ENCODE measurements at places on chromosomes 2 and 18.
A peak's percentile ranks its signal among the peaks of the same experiment; 100 is the strongest.

GRCh38 chr2:225100269-225100668, 58.0 kb upstream of the DOCK10 start:
- DNase-seq = no peak

- peak; percentile 53 for DNase-seq
These were observed 23.0 kb downstream of the CDC42EP3 start for GRCh38 chr2:37648331-37649011.

- DNase-seq = no peak
These were observed 97.9 kb downstream of the SH3BP4 start for GRCh38 chr2:235049719-235050118.

DNA sequence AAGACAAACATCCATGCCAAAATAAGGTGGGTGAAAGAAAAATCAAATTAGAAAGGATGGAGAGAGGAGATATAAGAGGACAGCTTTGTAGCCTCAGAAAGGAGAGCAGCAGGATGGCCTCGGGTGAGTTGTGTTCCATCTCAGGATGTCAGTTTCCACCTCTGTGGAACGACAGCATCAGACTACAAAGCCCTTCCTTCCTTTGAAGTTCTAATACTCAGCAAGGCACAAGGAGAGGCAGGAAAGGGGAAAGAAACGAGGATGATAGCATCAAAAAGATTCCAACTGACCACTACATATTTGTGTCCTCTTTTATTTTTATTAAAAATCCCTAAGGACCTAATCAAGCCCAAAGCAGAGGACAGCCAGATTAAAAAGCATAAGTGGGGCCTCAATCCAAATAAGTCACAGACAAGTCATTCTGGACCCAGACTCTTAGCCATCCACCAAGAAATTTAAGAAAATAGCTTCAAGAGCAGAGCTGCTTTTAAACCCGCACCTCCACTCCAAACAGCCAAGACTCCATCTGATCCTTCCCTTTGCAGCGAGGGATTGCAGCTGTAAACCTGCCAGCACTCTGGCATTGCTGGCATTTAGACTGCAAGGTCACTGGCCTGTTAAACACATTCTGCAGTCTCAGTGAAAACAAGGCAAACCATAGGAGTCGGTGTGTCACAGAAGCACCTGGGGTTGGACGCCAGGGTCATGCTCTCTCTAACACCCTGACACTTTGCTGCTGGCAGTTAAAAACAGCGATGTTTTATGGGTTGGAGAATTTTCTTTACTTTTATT, 314.5 kb upstream of the CHAC2 start:
- DNase-seq = no peak

DNA sequence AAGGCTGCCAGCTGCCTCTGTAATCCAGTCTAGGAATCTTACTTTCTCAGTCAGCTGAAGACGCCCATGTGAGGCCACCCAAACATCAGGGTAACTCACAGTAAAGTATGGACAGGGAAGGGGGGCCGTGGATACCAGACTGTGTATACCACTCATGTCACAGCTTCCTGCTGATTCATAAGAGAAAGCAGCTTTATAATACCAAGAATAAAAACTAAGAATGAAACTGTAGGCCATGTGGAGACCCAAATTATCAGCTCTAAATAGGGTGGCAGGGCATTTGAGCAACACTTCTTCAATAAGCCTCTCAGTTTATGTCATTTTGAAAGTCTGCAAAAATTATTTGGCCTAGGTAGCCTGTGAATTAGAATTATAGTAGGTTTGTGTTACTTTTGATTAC, 115.0 kb upstream of the CDCA7 start:
- no peak for DNase-seq

- no peak for DNase-seq
These were observed 44.1 kb downstream of the EVA1A start for GRCh38 chr2:75516378-75517360.

DNA sequence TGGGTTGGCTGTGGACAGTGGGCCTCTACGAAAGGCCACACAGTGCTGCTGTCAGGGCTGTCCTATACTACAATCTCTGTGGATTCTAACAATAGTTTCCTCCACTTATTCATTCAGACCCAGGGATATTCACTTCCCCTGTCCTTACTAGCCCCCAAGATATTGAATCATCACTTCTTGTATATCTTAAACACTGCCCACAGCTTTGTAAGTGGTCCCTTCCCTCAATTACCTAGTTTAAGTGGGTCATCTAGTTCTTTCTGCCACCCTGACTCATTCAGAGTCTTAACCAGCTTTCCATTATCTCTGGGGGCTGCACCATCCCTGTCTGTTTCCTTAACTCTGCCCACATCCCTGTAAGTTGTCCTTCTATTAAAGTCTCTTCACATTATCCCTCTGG, 69.2 kb downstream of the CD28 start:
- DNase-seq = no peak

DNA sequence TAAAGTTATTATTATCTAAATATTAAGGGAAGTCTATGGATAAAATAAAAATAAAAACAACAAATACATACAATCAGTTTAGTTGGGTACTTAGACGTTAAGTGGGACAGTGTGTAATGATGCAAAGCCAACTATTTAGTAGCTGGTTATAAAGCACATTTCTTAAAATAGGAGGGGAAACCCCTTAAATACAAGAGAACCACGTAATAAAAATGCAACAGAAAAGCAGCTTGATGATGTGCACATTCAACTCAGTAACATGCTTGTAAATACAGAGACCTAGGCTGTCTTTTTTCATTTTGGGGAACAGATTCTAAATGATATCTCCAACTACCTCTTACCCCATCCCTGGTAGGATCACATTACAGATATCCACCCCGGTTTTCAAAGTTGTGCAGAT, 134.3 kb upstream of the AQP4 start:
- DNase-seq = no peak

- no peak for DNase-seq
These were observed 173.9 kb upstream of the SKOR2 start for GRCh38 chr18:47425365-47425764.

DNA sequence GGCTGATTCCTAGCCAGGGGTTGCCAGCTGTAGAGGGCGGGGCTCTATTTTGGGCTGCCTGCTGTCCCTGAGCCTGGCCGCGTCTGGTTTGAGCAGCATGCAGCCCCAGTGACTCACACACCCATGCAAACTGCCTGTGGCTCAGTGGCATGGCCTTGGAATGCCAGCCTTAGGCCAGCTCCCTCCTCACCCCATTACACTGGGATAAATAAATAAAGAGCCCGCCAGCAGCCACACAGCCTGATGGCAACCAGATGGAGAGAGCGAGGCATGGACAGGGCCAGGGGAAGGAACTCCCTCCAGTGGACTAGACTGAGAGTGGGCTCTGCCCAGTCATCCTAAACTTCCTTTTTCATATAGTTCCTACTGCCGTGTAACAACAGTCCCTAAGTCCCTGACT, 18.3 kb downstream of the NHEJ1 start:
- peak; percentile 28 for DNase-seq

GRCh38 chr2:113892004-113892710, 2.3 kb downstream of the ACTR3 start:
- DNase-seq = no peak

- DNase-seq = no peak
These were observed 261.6 kb downstream of the ASXL3 start for GRCh38 chr18:33839452-33840211.

DNA sequence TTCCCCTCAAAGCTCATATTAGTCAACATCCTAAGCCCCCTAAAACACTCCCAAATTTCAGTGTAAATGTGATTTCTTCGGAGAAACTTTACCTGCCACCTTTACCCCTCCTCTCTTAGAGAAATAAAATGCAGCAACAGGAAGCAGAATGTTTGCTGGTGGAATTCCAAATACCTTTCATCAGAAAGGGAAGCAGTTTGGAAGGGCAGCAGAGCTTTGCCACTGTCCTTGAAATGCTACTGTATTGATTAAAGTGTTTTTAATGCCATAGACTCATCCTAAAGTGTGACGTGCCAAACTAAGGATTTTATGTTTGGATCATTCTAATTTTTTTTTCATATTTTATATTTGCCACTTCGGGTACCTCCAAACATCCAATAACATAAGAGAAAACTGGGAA, 480.1 kb downstream of the NRXN1 start:
- no peak for DNase-seq

- DNase-seq = no peak
These were observed 30.8 kb downstream of the DCC start for GRCh38 chr18:52370841-52371240.

GRCh38 chr2:86281066-86281700, 56.2 kb downstream of the REEP1 start:
- DNase-seq = no peak

DNA sequence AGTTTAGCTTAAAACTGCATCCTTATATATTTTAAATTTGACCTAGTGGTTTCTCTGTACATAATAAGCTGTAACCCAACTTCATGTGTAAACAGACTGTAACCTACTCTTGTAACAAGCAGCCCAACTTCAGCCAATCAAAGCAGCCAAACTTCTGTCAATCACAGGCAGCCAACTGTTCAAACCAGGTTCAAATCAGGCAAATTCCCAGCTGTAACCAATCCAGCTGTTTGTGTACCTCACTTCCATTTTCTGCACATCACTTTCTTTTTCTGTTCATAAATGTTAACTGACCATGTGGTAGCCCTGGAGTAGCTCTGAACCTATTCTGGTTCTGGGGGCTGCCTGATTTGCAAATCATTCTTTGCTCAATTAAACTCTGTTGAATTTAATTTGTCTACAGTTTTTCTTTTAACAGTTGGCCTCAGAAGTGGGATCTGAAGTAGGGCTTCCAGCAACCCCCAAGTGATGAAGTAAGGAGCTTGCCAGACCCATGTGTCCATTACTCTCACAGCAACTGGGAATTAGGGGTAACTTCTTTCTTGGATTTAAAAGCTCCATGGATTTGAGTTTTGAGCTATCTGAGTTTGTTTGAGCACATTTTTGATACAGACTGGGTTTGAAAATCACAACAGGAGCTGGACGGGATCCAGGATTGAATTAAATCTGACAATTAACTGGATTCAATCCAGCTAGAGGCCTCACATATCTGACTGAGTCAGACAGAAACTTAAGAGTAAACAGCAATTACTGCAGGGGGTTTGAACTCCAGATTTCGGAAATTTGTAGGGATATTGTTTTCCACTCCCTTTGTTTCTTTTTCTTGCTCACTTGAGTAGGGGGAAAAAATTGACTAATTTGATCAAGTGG, 1569.7 kb upstream of the SLC39A10 start:
- DNase-seq = peak; percentile 13

DNA sequence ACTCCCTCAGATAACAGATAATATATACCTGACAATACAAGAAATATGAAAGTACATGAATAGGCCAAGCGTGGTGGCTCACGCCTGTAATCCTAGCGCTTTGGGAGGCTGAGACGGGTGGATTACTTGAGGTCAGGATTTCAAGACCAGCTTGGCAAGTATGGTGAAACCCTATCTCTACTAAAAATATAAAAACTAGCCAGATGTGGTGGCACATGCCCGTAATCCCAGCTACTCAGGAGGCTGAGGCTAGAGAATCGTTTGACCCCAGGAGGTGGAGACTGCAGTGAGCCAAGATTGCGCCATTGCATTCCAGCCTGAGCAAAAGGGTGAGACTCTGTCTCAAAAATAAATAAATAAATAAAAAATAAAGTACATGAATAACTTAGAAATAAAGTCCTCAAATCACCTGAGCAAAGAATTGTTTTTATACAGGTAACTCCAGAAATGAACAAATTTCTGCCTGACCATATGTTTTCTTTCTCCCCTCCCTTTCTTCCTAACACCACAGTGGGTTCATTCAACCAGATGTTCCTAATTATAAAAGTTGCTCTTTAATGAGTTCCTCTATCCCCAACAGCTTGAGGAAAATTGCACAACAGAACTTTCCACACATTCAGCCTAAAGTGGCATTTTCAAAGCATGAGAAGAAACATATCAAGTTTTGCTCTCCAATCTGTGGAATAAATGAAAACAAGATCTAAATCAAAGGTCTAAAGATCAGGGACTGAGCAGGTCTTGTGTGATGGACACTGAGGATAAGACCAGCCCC, 33.6 kb upstream of the AP1S3 start:
- no peak for DNase-seq

GRCh38 chr18:12030670-12031069, 49.4 kb downstream of the IMPA2 start:
- no peak for DNase-seq

DNA sequence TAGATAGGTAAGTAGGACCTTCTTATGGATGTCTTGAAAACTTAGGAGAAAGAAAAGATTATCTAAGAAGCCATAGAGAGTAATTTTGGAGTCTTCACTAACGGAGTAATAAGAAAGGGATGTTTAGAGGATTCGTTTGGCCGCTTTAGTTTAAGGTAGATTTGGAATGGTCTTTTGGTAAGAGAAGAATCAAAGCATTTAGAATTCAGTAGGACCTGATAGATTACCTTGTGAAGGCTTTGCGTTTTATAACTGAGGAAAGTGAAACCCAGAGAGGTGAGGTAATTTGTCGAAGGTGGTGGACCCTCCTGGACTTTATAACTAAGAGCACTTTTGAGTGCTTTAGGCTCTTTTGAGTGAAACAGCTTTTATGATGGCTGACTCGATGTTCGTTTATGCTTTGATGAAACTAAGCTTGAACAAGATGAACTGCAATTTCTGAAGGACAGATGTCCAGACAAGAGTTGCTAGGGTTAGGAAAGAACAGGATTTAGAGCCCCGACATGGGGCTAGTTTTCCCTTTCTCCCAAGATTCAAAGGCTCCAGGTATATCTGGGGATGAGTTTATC, 1.3 kb downstream of the MYL12B start:
- DNase-seq = no peak

- DNase-seq = peak; percentile 80
These were observed 26.9 kb upstream of the INSIG2 start for GRCh38 chr2:118061135-118061955.

- peak; percentile 41 for DNase-seq
These were observed 514.2 kb downstream of the TXNL1 start for GRCh38 chr18:56124186-56124585.

GRCh38 chr2:65314801-65315441, 87.3 kb downstream of the ACTR2 start:
- DNase-seq = no peak

- no peak for DNase-seq
These were observed 15.3 kb downstream of the ETAA1 start for GRCh38 chr2:67412424-67412823.

DNA sequence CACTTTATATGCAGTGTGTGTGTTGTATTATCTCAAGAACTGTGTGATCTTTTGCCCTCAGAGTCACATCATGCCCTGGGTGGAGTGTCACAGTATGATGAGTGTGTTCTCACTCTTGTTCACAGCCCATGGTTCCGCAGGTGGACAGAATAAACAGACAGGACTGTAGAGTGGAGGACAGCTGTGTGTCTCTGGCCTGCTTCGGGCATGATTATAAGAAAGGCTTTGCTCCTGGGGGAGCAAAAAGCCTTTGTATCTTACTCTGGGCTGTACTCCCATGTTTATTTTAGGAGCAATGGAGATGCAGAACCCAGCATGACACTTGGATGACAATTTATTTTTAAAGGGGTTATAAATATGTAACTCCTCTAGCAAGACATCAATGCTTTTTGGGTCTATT, 371.7 kb upstream of the MEX3C start:
- no peak for DNase-seq

- no peak for DNase-seq
These were observed 10.9 kb upstream of the NT5C1B start for GRCh38 chr2:18600255-18600613.
